ENCODE measurements at places on chromosomes 5 and 9.

- no peak for DNase-seq
Measured at GRCh38 chr5:130708754-130709153, 456.3 kb downstream of the HINT1 start.

- no peak for DNase-seq
Measured at GRCh38 chr9:122777935-122778627, 10.7 kb upstream of the OR5C1 start.

DNA sequence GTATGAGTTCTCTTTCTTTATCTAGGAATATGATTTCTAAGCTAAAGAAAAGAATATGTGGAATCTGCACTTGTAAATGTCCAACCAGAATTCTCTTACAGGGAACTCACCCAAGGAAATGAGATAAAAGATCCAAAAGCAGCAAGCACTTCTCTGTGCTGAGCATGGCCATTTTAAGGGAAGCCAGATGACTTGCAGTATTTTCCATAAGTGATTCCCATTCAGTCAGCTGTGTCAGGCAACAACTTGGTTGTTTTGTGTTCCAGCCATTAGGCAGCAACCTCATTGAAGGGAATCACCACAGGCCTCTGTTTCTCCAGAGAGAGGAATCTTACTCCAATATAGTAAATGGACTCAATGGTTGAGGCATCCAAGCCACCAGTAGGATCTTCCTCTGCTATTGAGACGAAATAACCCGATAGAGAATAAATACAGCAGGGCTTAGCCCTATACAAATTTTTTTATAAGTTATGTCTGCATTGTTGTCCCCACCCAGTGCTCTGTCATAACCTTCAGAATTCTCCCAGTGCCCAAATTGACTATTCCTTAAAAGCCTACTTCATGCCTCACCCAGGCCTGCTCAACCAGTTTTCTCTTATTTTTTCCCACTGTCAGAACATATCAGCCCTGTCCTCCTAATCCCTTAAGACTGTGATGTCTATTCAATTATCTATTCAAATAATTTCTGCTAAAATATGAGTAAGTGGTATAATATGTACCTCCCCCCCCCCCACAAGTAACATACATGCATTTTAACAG, 236.6 kb downstream of the PJA2 start:
- no peak for DNase-seq

DNA sequence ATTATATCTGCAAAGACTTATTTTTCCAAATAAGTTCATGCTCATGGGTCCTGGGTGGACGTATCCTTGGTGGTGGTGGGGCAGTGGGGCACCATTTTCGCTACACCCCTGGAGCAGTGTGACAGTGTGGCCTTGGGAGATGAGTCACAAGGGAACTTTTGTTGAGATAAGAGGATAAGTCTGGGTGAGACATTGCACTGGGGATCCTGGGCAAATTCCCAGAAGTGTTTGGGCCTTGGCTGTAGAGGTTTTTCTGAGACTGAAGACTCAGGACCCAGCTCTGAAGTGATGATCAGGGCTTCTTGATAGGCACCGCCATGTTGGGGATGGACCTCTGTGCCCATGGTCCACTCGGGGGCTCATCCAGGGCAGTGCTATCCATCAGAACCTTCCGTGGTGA, 149.4 kb downstream of the MACROH2A1 start:
- DNase-seq: no peak

GRCh38 chr5:122501089-122501435, 189.0 kb downstream of the SNCAIP start:
- no peak for DNase-seq

- DNase-seq: no peak
Measured at GRCh38 chr9:72588336-72588735, 66.9 kb downstream of the TMC1 start.

DNA sequence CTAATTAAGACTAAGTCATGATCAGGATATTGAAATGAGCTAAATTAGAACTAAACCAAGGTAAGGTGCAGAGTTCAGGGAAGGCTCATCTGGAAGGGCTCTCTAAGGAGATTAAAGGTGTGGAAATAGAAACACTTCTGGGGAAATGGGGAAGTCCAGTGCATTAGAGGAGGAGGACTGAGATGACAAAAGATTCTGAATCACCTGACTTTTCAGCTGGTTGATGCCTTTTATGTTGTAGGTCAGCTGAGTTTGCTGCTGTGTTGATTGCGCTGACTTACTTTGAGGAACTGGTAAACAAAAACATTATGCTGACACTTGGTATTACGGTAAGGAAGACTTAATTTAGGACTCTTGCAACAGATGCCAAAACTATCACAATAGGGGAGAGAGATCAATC, 23.8 kb downstream of the IFNA5 start:
- no peak for DNase-seq

- no peak for DNase-seq
Measured at GRCh38 chr5:96209829-96210228, 223.2 kb downstream of the PCSK1 start.
